ENCODE measurements at places on chromosomes 11 and 22.

- DNase-seq: no peak
Observed at GRCh38 chr11:110162216-110162615, 69.0 kb downstream of the ZC3H12C start.

DNA sequence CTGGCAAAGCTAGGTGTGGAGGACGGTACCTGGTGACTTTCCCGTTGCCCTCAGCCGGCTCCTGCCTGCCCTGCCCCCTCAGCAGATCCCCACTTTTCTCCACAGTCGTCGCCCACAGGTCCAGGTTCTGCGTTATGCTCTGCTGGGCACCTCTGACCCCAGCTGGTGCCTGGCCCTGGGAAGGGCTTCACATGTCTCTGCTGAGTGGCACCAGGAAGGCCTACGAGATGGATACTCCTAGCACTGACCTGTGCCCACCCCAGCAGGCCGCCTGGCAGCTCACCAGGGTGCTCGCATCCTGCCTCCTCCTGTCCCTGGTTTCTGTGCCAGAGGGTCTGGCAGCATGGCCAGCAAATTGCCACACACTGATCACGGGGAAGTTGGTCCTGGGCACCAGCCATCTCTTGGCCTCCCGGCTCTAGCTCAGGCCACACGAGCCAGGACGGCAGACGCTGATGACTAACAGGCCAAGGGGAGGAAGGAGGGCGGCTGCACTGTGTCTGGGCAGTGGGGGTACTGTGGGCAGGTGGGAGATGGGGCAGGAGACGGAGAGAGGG lies 13.8 kb downstream of the CARS1 start:
- DNase-seq: no peak

GRCh38 chr11:76554767-76555166 lies 109.9 kb downstream of the EMSY start:
- no peak for DNase-seq

DNA sequence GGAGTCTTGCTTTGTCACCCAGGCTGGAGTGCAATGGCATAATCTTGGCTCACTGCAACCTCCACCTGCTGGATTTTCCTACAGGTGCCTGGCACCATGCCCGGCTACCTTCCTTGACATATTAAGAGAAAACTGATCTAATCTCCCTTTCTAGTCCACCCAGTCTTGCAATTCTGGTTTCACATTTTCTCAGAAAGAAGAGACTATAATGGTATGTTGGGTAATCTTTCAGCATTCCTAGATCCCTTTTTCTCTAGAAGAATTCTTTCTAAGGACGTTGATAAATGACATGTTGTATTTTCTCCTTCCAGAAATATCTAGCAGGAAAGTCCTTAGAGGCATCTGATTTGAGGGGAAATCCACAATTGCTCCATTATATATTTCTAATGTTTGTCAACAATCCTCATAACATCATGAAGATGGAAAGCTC lies 10.4 kb upstream of the HSPA8 start:
- no peak for DNase-seq

- DNase-seq: no peak
Observed at GRCh38 chr22:35837101-35837727, 119.5 kb downstream of the APOL5 start.

DNA sequence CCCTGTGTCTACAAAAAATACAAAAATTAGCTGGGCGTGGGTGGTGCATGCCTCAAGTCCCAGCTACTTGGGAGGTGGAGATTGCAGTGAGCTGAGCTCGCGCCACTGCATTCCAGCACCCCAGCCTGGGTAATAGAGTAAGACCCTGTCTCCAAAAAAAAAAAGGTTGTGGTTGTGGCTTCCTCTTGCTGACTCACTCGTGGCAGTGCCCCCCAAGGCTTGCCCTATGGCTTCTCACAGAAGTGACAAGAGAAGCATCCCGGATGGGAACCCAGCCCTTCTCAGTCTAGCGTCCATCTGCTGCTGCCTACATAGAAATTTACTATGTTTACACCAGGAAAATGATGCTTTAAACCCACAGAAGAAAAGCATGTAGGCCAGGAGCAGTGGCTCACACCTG lies 68.5 kb upstream of the PITPNB start:
- peak; percentile 6 for DNase-seq
